ENCODE measurements at places on chromosomes 4 and X.

GRCh38 chrX:19772096-19772821, 115.1 kb downstream of the SH3KBP1 start:
- DNase-seq = no peak

DNA sequence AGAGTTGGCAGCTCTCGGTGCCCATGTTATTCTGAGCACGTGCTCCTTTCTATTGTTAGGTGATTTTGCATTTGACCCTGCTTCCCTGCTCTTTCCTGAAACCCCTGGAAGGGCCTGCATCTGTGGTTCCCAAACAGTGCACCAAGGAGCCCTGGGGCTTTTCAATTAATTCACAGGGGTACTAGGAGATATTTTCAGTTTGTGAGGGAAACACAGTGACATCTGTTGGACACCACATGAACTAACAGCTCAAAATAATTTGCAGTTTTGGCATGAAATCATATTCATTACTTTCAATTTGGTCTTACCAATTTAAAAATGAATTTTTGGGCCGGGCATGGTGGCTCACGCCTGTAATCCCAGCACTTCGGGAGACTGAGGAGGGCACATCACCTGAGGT, 156.6 kb downstream of the GATB start:
- DNase-seq = no peak

DNA sequence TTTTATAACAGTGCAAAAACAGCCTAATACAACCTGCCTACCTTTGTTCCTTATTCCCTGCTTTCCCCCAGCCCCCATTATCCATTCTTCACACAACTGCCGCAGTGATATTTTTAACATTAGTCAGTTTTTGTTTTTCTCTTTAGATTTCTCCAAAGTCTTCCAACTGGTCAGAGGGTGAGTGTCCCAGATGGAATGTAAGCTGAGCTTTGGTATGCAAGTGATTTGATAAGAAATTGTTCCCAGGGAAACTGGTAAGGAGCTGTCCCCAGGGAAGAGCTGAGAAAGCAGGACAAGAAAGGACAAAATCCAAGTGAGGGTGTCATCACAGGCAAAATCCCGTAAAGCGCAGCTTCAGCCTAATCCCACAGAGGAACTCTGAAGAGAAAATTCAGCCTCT, 475.5 kb upstream of the ADGRL3 start:
- no peak for DNase-seq

- DNase-seq = peak; percentile 24
Observed at GRCh38 chr4:173371292-173372192, 788 bp downstream of the SAP30 start.

GRCh38 chrX:32966821-32967355, 244.5 kb downstream of the DMD start:
- DNase-seq = no peak

- no peak for DNase-seq
Observed at GRCh38 chr4:163913571-163913970, 419.1 kb downstream of the TMA16 start.

DNA sequence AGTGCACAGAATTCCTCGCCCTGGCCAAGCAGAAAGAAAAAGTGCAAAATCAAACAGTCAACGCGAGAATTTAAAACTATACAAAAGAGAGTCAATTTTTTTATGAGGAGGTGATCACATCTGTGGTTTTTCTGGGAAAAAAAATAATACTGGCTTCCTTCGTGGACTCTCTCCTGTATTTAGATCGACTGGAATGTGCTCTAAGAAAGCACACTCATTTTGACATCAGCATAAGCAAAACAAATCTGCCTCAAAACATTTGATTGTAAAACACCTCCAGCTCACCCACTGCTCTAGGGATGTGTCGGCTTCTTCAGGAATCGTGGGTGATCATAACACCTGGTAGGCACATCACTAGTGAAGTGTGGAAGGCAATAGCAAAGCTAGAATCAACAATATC, 417.4 kb upstream of the FAT1 start:
- DNase-seq = no peak

DNA sequence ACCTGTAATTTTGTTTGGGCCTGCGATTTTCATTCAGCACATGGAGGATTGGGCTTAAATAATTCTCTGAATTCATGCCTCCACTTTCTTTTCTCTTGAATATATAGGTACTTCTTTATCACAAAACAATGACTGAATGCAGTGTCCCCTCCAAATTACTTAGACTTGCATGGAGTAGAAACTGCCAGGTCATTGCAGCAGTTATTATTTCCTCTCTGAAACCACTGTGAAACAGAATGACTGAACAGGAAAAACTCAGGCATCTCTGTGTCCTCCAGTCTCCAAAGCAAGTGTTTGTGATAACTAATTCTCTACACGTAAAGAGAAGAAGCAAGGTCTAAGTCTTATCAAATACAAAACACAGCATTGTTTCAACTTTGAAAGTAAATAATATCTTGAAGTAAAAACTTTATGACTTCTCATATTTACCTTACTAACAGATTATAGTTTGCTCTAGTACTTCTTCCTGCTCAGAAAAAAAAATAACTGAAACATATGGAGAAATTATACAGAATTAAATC, 144.5 kb upstream of the DIAPH2 start:
- DNase-seq = no peak

GRCh38 chrX:39399387-39399786, 598.1 kb downstream of the MID1IP1 start:
- no peak for DNase-seq

- no peak for DNase-seq
Observed at GRCh38 chr4:124631760-124632159, 80.8 kb downstream of the ANKRD50 start.

- DNase-seq = no peak
Observed at GRCh38 chr4:157172011-157172410, 48.5 kb upstream of the GRIA2 start.

DNA sequence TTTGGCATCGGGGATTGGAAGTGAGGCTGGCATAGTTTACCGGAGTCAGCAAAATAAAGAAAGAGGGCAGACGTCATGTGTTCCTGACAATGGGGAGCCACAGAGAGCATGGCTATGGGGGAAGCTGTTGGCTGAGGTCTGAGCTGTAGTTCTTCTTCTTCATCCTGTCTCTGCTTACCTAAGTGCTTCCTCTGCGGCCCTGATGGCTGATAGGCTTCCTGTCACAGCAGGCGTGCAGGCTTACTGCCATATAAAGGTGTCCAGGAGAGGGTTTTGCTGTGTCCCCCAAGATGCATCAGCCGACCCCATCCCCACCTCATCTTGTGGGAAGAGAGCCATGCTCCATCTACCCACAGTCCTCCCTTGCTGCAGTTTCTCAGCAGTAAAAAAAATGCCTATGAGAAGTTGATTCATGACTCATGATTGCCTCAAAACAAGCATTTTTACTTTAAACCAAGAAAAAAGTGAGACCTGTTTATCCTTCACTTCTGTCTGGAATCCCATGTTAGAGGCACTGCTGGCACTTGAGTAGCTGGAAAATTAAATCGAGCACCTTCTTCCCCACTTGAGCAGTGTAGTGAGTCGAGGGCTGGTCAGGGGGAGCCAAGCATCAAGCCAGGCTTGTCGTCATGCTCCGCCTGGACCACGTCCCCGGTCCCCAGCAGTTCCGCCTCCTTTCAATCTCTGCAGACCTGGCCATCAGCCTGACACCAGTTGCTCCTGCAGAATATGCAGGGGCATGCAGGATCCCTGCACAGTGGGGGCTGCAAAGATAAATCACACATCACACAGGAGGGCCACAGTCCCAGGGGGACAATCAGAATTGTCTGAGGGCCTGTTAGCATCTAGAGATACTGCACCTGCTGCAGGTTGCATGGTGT, 237.8 kb downstream of the EVC2 start:
- DNase-seq = no peak

- no peak for DNase-seq
Observed at GRCh38 chr4:128517096-128517738, 229.6 kb upstream of the PGRMC2 start.

DNA sequence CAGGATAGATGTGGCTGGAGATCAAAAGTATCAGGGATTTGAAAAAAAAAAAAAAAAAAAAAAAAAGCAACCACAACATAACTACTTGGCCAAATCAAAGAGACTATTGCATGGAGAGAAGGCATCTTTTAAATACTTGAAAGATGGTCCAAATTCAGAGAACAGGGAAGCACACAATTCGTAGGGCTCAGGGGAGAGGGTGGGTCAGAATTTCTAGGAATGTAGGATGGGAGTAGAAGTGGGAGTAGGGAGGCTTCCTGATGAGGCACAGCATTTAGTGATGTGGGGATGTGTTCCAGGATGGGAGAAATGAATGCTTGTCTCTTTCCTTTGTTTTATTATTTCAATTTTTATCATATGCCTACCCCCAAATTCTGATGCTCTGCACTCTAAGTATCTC, 36.3 kb downstream of the RTL3 start:
- DNase-seq = no peak

GRCh38 chr4:149923736-149924135, 108.1 kb upstream of the IQCM start:
- no peak for DNase-seq

All from stimulated activated CD4-positive, alpha-beta T cell treated with anti-CD3 and anti-CD28 coated beads, Interleukin-12 subunit alpha, Interleukin-12 subunit beta, amount 100 ng/mL, for 24 hours (primary cell).